Activated CD4-positive, alpha-beta T cell treated with anti-CD3 and anti-CD28 coated beads, Interleukin-2, amount 10 ng/mL, durations not matched to agents 24 days and 14 days (primary cell): ENCODE measurements at places on chromosomes 7 and 10. TPM values are rescaled to one million over a fixed set of nuclear protein-coding genes. Genes with fewer than 3 reads are reported as not detected.
A peak's percentile ranks its signal among the peaks of the same experiment; 100 is the strongest.

DNA sequence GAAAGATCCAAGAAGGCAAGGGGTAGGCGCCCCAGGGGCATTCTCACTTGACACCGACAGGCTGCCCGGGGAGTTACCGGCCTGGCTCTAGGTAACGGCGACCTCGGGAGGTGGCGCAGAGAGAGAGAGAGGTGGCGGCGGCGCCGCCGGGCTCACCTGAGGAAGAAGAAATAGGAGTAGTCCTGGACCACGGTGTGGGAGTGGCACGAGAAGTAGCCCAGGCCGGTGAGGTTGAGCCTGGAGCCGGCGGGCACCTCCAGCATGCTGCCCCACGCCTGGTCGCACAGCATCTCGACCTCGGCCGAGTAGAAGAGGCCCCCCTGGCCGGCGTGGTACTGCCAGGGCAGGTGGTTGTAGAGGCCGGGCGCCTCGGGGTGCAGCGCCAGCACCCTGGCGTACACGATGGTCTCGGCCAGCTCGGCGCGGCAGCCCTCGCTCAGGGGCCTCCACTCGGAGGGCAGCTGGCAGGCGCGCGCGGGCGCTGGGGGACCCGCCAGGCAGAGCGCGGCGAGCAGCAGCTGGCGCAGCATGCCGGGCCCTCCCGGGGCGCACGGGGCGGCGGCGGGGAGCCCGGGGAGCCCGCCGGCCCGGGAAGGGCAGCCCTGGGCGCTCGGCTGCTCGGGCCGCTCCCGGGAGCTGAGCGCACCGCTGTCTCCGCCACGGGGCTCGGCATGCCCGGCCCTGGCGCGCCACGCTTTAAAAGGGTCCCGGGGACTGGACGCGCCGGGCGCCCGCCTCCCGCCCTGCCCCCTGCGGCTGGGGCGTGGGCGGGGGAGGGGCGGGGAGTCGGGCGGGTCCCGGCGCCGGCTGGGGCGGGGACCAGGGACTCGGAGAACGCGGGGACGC is at the start of gene CCDC3:
Gene CCDC3 (minus strand): TSS at position 673 of the 846 bp plus-strand sequence. CDS start 143 bp downstream, at position 530.
- DNase-seq = no peak

DNA sequence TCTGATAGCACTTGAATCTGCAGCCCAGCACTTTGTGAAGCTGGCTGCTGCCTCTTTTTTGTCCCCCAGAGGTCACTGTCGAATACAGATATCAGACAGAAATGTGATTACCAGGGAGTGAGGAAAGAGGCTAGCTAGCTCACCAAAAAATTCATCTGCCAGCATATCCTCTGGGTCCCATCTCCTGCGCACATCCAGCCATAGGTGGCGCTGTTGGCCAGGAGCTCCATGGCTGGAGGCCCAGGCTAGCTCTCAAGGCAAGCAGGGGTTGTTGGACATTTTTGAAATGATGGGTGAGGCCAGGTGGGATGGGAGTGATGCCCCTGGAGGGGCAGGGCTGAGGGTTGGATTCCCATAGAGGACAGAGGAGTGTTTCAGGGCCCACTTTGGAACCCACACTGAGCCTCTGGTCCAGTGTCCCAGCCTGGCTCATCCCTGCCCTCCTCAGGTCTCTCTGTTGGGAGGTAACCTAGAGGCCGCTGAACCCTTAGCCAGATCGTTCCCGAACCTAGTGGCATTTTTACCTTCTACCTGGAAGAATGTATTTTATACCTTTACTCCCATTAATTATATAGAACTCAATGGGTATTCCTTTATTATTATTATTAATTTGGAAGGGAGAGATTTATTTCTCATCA is 14.8 kb downstream of the DPCD start:
- peak; percentile 93 for DNase-seq

DNA sequence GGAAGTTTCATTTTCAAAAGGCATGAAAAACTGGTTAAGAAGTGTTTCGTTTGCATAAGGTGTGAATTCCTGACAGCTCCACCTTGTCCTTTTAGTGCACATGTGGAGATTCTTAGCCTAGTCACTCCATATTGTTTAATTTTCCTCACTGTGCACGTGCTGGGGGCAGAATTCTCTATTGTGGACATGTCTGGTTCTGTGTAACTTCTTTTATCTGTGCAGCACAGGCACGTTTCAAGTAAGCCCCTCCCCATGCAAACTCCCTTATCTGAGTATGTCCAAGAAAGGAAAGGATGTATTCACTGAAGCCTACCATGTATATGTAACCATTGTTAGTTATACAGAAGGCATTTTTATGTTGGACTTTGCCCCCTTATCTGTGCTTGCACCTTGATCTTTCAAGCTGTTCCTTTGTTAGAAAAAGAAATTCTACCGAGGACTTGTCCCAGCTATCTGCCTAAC is 1346.3 kb downstream of the REEP3 start:
- no peak for DNase-seq

DNA sequence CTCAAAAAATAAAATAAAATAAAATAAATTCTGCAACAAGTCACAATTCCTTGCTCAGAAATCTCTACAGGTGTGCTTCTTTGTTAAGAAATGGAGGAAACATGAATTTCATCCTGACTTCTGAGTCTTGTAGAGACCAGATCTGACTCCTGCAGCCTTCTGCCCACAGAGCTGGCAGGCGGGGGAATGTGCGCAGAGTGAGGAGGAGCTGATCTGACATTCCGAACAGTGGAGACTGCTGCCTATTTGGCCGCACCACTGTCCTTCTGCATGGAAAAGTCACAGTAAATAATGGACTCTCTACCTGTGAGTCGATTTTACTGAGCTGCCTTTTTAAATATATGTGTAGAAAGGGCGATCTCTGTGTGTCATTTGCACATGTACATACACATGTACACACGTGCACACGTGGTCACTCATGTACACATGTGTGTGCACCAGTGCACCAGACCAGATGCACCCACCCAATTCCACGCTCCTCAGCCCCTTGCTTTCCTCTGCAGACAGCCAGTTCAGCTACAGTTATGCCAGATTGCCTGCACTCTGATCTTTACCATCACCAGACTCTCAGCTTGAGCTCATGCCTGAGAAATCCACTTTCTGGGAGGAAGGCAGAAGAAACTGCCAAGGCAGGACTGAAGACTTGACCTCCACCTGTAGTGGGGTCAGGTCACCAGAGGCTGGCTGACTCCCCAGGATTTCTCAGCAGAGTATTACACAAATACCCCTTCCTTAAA is 54.9 kb downstream of the IKZF1 start:
- no peak for DNase-seq

RAB11FIP2 gene
- 12.3 and 14.5 TPM in 2 replicates for total RNA-seq

GRCh38 chr10:77609781-77610272 is 27.8 kb downstream of the KCNMA1 start:
- no peak for DNase-seq

DNA sequence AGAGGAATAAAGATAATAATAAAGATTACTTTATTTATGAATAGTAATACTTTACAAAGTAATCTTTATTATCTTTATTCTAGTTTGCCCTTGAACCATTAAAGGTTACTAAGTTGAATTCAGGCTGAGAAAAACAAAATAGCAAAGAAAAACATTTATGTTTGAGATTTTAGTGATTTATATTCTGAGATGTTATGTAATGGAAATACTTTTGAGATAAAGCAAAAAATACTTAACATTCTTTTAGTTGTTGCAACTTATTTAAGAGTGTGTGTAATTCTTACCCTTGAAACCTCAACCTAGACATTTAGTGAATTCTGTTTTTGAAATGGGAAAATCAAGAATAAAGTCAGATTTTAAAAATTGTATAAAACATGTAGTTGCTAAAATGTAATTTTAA is 40.0 kb downstream of the MINPP1 start:
- DNase-seq = no peak
